ENCODE measurements at places on chromosomes 1 and 21. TPM values are rescaled to one million over a fixed set of nuclear protein-coding genes. Genes with fewer than 3 reads are reported as not detected.

The SFN gene
- 12.1 TPM for total RNA-seq

The KRTAP12-2 gene
- total RNA-seq: not detected

The OSBPL9 gene
- 107 TPM for total RNA-seq

The BTG3 gene
- total RNA-seq: 60.0 TPM

The KCNT2 gene
- total RNA-seq: 3.7 TPM

GRCh38 chr1:5329068-5329739 lies 663.0 kb downstream of the NPHP4 start:
- no peak for DNase-seq
- H3K36me3 ChIP-seq: no peaks in the 10 kb centered on the region
- H3K4me3 ChIP-seq: no peak overlapping the region
- no peaks in the 10 kb centered on the region for H3K27me3 ChIP-seq
- H3K4me1 ChIP-seq: no peaks in the 10 kb centered on the region

DNA sequence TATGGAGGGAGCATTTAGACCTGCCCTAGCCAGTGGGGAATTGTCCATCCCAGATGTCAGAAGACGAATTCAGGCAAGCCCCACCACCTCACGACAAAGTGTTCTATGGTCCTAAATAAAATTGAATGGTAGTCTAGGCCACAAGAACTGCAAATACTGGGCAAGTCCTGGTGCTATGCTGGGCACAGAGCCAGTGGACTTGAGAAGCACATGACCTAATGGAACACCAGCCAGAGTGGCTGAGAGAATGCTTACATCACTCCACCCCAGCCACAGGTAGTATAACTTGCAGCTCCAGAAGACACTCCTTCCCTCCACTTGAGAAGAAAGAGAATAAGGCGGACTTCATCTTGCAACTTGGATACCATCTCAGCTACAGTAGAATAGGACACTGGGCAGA lies 567.3 kb upstream of the CXADR start:
- no peaks in the 10 kb centered on the region for H3K36me3 ChIP-seq
- DNase-seq: no peak
- no peaks in the 10 kb centered on the region for H3K4me1 ChIP-seq
- no peaks in the 10 kb centered on the region for H3K27me3 ChIP-seq

- H3K27ac ChIP-seq: no peak overlapping the region
- H3K27me3 ChIP-seq: no peaks in the 10 kb centered on the region
- H3K4me3 ChIP-seq: no peak overlapping the region
- no peaks in the 10 kb centered on the region for H3K4me1 ChIP-seq
- DNase-seq: no peak
- no peaks in the 10 kb centered on the region for H3K36me3 ChIP-seq
Observed at GRCh38 chr1:194167956-194168640, 981.7 kb upstream of the B3GALT2 start.

All from breast epithelium (tissue), 4 donors.